ENCODE measurements at places on chromosomes 11 and 22. TPM values are rescaled to one million over a fixed set of nuclear protein-coding genes. Genes with fewer than 3 reads are reported as not detected.

The ADAMTS15 gene
- 20.4 TPM for polyA plus RNA-seq

The ACRV1 gene
- 0.45 TPM for polyA plus RNA-seq

The NNMT gene
- polyA plus RNA-seq, result 70.2 TPM

The YWHAH gene
- polyA plus RNA-seq, result 111 TPM

The ACR gene
- polyA plus RNA-seq, result 0.19 TPM

The TMEM191C gene
- 0.33 TPM for polyA plus RNA-seq

The ARHGAP42 gene
- 24.6 TPM for polyA plus RNA-seq

The TRMT112 gene
- 214 TPM for polyA plus RNA-seq

The KDM4D gene
- 1.5 TPM for polyA plus RNA-seq

The FAM180B gene
- 3.7 TPM for polyA plus RNA-seq

The DDX10 gene
- polyA plus RNA-seq, result 21.3 TPM

The APOL4 gene
- polyA plus RNA-seq, result 5.3 TPM

- peak; percentile 66 for DNase-seq
Observed at GRCh38 chr22:17368554-17369438, 464 bp upstream of the CECR2 start.

- no peak for DNase-seq
Observed at GRCh38 chr22:47091246-47091651, 328.8 kb downstream of the TBC1D22A start.

- no peak for DNase-seq
Observed at GRCh38 chr11:114315749-114316368, 19.7 kb downstream of the NNMT start.

GRCh38 chr22:20112623-20113511 lies 3.0 kb upstream of the RANBP1 start:
- no peak for DNase-seq

DNA sequence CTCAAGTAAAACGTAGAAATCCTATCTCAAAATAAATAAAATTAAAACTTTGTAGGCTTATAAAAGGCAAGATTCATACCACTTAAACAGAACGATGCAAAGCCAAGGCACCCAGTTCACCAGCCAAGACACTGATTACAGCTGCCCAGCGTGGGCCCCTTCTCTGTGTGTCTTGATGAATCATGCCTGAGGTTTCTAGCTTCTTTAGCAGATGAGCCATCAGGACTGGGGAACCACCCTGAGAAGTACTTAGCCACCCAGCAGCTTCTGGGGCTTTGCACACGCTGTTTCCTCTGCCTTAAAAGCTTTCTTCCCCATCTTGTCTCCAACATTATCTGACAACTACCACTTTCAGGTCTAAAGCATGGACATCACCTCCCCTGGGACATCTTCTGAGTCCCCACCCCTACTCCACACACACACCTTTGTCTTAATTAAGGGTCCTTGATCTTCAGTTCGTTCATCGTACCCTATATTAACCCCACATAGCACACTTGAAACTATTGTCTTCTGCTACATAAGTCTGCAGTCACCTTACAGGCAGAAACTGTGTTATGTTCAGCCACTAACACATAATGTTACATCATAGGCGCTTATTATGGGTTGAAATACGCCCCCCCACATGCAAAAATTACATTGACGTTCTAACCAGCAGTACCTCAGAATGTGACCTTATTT lies 8.7 kb upstream of the LAYN start:
- DNase-seq, result no peak

- no peak for DNase-seq
Observed at GRCh38 chr11:1988174-1988573, 9.5 kb downstream of the H19 start.

- no peak for DNase-seq
Observed at GRCh38 chr11:85866137-85866827, 11.1 kb downstream of the CCDC83 start.

DNA sequence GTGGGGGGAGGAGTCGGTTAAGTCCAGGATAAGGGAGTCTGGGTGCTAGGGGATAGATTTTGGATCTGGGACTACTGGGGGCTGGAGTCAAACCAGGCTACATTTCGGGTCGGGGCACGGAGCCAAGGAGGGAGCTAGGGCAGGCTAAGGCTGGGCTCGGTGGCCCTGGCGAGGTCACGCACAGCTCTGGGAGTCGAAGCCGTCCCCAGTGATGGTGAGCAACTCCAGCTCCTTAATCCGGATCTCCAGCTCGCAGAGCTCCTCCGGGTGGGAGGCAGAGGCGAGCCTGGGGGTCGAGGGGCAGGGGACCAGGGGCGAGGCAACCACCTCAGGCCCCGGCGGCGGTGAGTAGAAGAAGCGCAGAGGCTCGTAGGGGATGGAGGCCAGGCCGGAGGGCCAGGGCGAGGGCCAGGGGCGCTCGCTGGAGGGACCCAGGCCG lies 544 bp downstream of the C11orf91 start:
- DNase-seq, result no peak

DNA sequence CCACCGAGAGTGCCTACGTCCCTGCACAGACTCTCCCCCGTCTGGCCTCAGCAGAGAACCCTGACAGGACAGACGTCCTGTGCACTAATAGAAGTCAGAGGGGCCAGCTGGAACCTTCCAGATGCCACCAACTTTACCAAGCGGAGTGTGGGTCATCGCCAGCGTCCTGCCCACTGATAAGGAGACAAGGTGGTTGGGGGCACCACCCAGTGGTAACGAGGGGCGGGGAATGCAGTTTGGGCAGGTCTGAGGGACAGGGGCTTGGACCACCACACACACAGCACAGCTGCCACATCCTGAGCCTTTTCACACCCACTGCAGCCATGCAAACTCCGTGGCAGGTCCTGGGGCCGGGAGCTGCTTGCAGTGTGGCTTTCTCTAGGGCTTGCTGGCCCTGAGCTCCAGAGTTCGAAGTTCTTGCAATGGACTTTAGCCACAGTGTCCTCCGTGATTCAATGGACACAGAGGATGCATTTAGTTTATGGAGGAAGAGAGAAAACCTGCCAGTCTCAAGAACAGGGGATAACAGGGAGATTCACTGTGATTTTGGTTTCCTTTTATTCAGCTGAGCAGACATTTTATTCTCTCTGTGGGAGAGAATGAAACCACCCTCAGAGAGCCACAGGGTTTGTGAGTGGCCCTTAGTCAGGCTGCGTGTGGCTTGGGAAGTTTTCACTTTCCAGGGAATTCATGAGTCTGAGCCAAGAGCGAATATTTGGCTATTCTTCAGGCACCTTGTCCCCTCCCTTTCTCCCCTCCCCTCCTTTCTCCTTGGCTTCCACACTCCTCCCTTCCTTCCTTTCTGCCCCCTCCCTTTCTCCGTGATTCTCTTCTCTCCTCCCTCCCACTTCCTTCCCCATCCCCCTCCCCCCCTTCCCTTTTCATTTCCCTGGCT lies 13.1 kb downstream of the MRGPRG start:
- no peak for DNase-seq

DNA sequence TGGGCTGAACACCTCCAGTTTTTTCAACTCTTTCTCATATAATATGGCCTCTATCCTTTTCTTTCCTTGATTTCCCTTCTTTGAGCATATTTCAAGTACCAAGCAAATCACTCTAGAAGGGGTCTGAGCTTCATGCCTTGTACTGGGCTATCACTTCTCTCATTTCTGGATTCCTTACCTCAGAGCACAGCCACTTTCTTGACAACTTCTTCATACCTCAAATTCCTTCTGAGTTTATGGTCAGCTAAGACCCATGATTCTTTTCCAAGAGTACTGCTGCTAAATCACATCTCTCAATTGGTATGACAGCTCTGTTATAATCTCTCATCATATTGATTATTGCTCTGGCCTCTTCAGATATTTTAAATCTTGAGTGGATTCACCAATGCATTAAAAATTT lies 224.8 kb upstream of the ZBED5 start:
- DNase-seq, result no peak

GRCh38 chr11:33323421-33323820 lies 66.2 kb downstream of the HIPK3 start:
- no peak for DNase-seq

GRCh38 chr11:64004590-64004984 lies 18.3 kb downstream of the OTUB1 start:
- DNase-seq, result no peak

DNA sequence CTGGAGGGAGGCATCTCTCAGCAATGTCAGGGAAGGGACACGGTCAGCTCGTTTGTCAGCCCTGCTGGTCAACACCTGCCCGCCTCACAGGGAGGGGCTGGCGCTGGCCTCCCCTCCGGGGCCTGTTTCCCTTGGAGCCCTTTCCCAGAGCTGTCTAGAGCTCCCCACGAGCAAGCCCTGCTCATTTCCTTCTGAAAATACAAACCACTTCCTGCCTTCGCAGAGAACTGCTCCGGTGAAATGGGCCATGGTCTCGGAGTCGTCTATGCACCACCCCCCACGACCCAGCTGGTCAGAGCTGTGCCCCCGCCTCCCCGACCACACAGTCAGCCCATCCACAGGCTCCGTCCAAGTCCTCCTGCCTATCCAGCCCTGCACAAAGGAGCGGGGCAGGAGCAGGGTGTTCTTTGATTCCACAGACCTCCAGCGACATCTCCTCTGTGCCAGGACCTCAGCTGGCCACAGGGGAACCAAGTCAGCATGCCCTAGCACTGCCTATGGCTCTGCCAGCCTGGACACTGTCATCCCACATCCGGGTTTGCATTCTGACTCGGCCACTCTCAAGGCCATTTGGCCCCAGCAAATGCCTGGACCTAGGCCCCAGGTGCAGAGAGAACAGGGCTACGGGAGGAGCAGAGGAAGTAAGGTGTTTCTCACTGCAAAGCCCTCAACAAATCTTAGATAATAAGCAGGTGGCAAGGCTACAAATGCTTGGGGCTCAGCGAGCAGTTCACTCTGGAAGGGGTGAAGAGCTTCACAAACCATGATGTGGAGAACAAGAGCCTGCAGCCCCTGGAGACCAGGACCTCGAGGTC lies 82.1 kb upstream of the WNT11 start:
- DNase-seq, result no peak

GRCh38 chr11:64606796-64607380 lies 15.9 kb downstream of the SLC22A12 start:
- no peak for DNase-seq

DNA sequence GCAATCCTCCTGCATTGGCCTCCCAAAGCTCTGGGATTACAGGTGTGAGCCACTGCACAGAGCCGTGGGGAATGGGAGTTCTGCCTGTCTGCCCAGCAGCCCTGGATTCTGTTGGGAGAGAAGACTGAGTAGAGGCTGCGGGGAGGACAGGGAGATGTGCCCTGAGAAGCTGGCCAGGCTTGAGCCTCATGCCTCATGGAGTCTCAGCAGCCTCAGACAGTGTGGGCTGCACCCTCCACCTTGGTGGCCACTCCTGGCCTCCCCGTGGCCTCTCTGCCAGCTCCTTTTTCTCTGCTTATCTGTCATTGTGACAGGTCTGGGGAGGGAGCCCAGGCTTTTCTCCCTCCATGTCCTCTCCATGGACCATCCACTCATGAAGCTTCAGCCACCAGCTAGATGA lies 43.2 kb downstream of the DKK3 start:
- DNase-seq, result no peak

DNA sequence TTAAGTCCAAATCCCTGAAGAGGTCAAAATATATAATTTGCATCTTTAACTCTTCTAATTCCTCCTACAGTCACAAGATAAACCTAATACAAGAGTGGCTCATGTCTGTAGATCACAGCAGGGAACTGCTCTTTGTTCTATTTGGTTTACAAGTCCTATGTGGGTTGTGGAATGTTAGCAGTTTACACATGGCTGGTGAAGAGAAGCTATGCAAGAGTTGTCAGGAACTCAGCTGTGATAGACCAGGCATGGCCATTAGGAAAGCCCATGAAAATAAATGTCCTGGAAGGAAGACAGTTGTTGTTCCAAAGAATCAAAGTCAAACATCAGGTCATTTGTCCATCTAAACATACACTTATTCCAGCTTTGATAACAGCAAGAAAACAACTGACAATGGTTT lies 312.4 kb upstream of the PITPNB start:
- no peak for DNase-seq

DNA sequence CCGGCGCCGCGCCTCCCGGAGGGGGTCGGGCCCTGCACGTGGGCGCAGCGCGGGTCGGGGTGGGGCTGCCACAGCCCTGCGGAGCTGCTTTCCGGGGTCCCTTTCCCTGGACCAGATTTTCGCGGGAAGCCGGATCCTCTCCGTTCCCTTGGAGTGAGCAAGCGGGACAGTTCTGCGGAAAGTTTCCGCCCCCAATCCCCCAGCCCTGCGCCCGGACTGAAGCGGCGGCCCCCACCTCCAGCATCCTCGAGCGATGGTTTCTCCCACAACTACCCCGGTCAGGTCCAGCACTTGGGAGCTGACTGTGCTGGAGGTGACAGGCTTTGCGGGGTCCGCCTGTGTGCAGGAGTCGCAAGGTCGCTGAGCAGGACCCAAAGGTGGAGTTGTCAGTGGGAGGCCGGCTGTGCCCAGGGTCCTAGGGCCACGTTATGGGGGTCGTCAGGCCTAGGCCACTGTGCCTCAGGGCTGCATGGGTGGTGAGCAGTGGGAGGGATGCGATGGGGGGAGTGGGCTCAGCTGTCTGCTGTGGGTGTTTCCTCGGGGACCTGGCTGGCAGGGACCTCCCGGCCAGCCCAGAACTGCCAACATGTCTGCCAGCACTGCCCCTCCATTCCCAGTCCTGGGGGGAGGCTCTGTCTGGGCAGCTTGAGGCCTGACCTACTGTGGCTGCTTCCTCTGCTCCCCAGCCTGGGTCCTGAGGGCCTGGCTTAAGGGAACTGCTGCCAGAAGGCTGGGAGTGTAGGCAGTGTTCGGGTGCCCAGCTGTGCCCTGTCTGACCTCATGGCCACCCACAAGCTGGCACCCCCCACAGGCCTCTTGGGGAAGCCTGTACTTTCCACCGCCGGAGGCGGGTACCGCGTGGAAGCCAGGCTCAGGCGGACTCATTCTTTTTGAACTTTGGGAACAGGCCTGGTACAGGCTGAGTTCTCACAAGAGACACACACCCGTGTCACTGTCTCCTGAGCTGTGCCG lies 726 bp downstream of the ST3GAL4 start:
- no peak for DNase-seq

DNA sequence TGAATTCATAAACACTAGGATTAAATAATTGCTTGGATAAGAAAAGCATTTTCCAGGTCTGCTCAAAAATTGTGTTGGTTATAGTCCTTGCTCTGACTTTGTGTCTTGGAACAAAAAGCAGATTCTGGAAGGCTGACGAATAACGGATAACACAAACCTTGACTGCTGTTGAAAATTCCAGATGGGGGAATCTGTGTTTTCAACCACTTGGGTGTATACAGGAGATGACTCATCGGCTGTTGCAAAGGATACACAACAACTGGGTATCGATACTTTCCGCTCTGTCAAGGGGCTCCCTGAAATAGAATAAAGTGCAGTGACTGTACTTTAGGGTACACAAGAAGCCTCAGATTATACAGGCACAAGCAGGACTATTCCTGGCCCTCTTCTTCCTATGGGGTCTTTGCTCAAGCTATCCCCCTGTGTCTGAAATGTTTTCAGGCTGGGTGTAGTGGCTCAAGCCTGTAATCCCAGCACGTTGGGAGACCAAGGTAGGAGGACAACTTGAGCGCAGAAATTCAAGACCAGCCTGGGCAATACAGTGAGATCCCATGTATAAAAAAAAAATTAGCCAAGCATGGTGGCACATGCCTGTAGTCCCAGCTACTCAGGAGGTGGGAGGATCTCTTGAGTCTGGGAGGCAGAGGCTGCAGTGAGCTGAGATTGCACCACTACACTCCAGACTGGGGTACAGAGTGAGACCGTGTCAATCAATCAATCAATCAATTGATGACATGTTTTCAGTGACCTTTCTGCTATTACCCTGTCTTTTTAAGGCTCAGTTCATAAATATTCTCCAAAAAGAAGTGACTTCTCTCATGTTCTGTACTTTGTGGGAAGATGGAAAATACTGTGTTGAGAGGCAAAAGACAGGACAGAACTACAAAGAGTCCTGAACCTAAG lies 48.6 kb upstream of the UCP3 start:
- DNase-seq, result no peak

- no peak for DNase-seq
Observed at GRCh38 chr11:98659431-98659830, 361.3 kb upstream of the CNTN5 start.

GRCh38 chr22:24986816-24987215 lies 34.3 kb downstream of the KIAA1671 start:
- DNase-seq, result no peak
